ENCODE measurements at places on chromosomes 6 and 20.
A peak's percentile ranks its signal among the peaks of the same experiment; 100 is the strongest.

GRCh38 chr6:12801141-12801540 lies 84.6 kb downstream of the PHACTR1 start:
- no peaks in the 10 kb centered on the region for H3K4me1 ChIP-seq
- no peak overlapping the region for H3K4me3 ChIP-seq
- no peak for DNase-seq
- H3K36me3 ChIP-seq: no peaks in the 10 kb centered on the region
- no peak overlapping the region for H3K27ac ChIP-seq

DNA sequence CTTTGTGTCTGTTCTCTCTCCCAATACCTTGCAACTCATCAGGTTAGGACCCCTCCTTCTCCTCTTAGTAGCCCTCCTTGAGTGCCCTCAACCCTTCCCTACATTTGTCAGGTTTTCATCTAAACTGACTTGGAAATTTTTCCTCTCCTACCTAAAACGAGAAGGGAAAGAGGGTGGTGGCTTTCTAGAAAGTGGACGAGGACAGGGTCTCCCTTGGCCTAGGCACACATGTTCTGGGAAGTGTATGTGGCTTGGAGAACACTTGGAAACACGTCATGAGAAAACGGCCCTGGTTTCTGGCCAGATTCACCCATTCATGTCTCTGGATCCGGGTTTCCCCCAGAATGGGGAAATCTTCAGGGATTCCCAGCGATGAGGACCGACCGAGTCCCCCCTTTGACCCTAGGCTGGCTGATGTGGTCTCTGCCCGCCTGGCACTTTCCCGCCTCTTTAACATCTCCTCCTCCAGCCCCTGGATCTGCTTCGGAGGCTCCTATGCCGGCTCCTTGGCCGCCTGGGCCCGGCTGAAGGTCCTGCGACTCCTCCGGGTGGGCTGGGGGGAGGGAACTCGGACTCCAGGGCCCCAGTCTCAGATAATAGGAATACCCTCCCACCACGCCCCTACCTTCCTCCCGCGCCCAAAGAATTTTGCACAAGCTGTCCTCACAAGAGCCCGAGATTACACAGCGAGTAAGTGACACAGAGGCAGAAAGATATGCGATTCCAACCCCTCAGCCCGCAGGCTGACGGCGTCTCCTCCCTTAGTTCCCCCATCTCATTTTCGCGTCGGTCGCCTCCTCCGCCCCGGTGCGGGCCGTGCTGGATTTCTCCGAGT lies 3.0 kb downstream of the PRSS16 start:
- no peak for DNase-seq
- H3K4me1 ChIP-seq: no peaks in the 10 kb centered on the region
- peak overlapping the region; percentile 25 for H3K4me3 ChIP-seq
- peak overlapping the region; percentile 89 for H3K27ac ChIP-seq
- peaks cover 33% of the 10 kb centered on the region for H3K27me3 ChIP-seq
- H3K36me3 ChIP-seq: no peaks in the 10 kb centered on the region

GRCh38 chr6:157599191-157599590 lies 218.2 kb downstream of the ZDHHC14 start:
- H3K27ac ChIP-seq: no peak overlapping the region
- no peaks in the 10 kb centered on the region for H3K4me1 ChIP-seq
- DNase-seq: no peak
- H3K36me3 ChIP-seq: no peaks in the 10 kb centered on the region

- H3K27ac ChIP-seq: no peak overlapping the region
- no peak overlapping the region for H3K4me3 ChIP-seq
- no peaks in the 10 kb centered on the region for H3K4me1 ChIP-seq
- no peaks in the 10 kb centered on the region for H3K36me3 ChIP-seq
- DNase-seq: no peak
These were observed 71.2 kb upstream of the ZNFX1 start for GRCh38 chr20:49349078-49349477.

DNA sequence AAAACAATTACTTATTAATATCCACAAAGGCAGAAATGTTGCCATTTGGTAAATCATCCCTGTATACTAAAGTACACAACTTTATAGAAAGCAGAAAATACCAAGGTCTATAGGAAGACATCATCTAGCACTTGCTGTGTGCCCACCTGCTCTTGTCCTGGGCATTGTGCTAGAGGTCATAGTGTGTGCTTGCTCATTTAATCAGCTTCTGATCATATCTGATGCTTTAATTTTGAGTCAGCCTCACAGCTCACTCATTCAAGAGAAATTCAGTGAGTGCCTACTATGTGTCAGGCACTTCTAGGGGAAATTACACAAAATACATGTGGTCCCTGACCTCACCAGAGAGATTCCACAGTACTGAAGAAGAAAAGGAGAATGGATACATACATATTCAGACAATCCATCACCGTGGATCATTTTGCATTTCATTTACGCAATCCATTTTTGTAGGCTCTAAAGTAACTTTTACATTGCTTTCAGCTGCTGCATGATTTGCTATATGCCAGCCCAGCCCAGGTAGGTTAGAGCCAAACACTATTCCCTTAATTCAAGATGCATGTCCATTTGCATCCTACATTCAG lies 167.9 kb upstream of the MCHR2 start:
- H3K27ac ChIP-seq: no peak overlapping the region
- H3K4me3 ChIP-seq: no peak overlapping the region
- no peaks in the 10 kb centered on the region for H3K36me3 ChIP-seq
- H3K27me3 ChIP-seq: no peaks in the 10 kb centered on the region
- H3K4me1 ChIP-seq: no peaks in the 10 kb centered on the region

DNA sequence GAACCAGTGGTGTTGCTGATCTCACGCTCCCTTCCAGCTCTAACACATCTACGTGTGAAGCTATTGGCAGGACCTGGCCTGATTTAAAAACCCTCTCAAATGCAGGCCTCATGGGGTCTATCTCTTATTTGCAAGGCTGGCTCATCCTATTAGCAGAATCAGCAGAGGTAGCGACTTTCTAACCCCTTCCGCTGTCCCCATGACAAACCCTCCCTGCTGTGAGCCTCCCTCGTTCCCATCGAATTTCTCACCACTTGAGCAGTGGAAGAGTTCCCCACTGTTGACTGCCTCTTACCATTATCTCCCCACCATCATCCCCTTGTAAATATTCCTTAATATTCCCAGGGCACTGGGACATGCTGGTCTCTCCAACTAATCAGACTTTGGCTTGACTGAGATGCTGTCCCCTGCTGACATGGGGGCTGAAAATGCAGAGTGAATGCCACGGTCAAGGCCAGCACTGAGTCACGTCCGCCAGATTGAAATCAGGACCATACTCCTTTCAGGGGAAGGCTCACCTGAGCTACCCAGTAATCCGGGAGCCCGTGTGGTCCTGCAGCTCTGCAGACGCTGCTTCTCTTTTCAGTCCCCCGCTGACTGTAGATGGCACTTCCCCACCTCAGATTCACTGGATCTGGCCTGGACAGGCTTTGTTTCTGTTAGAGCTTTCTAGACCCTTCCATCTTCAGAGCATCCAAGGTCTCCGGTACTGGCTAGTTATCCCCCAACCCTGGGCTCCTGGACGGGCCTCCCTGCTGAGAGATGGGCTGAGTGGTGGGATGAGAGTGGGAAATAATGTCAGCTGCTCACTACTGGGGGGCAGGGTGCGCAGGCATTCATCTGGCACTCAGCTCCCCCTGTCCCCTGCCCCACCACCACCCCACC lies 23.1 kb downstream of the AAR2 start:
- no peak overlapping the region for H3K4me3 ChIP-seq
- H3K4me1 ChIP-seq: no peaks in the 10 kb centered on the region
- no peaks in the 10 kb centered on the region for H3K27me3 ChIP-seq
- no peak for DNase-seq
- H3K36me3 ChIP-seq: no peaks in the 10 kb centered on the region

GRCh38 chr6:166318649-166319600 lies 10.7 kb upstream of the PRR18 start:
- H3K27me3 ChIP-seq: no peaks in the 10 kb centered on the region
- H3K27ac ChIP-seq: no peak overlapping the region

- no peak overlapping the region for H3K27ac ChIP-seq
- no peaks in the 10 kb centered on the region for H3K4me1 ChIP-seq
- no peak overlapping the region for H3K4me3 ChIP-seq
- peaks cover 12% of the 10 kb centered on the region for H3K27me3 ChIP-seq
- H3K36me3 ChIP-seq: no peaks in the 10 kb centered on the region
These were observed 39.7 kb upstream of the NOL4L start for GRCh38 chr20:32624687-32625345.

DNA sequence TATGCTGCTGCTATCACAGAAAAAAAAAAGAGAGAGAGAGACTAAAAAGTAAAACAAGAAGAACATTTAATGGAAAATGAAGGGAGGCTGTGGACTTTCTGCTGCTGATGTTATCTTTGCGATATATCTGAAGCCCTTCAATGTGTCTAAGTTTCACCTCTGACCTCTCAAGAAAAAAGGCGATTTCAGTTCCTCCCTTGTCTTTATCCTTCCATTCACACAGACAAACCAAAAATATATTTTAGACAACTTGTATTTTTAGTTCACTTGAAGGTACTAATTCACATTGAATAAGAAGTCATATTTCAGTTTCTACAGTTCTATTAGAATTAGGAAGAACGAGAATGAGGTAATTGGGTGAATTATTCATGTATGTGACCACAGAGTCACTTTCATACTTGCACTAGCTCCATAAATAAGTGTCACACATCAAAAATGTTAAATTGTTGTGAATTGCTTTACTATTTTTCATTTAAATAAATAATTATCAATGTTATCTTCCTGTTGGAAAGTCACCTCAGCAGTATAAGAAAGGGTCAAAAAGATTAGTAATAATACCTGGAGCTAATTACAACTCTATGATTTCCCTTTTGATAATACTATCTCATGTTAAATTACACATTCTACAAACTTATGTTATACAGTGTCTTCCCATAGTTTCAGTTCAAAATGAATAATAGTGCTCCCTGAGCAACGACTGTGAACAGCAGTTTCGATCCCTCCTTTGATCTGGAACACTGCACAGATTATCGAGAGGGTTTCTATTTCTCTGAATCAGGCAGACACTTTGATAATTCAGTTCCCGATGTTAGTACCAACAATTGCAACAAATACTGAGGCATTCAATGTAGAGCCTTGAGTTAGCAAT lies 85.2 kb upstream of the PLCB4 start:
- H3K27me3 ChIP-seq: no peaks in the 10 kb centered on the region
- no peak for DNase-seq
- H3K27ac ChIP-seq: no peak overlapping the region

Measured in breast epithelium (tissue), 4 donors.